NCI-H1436 (cell line): ENCODE measurements at places on chromosomes 5 and 9.

- DNase-seq: no peak
Observed at GRCh38 chr9:2281803-2282185, 266.6 kb downstream of the SMARCA2 start.

DNA sequence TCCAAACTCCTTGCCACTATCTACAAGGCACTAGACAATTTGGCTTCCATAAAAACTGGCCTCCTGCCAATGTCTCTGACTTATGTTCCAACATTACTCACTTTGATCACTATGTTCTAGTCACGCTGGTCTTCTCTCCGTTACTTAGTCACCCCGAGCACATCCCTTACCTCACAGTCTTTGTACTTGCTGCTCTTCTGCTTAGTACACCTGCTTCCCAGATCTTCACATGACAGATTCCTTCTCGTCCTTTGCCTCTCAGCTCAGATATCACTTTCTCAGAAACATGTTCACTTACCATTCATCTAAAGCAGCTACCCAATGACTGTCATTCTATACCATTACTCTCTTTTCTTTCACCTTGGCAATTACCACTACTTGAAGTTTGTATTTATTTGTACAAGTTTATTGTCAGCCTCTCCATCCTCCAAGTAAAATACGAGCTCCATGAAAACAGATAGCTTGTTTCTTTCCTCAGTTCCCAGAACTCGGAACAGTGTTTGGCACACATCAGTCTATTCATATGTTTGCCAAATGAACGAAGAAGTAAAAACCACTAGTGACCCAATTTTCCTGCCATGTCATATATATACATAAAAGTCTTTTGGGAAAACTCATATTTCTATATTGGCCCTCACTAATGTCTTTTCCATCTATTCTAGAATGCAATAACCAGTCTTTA is 5.9 kb upstream of the SLC22A5 start:
- no peak for DNase-seq

GRCh38 chr5:102090770-102091169 is 205.3 kb downstream of the SLCO4C1 start:
- DNase-seq: peak; percentile 60

- no peak for DNase-seq
Observed at GRCh38 chr9:8651846-8652215, 852.3 kb upstream of the DMAC1 start.

DNA sequence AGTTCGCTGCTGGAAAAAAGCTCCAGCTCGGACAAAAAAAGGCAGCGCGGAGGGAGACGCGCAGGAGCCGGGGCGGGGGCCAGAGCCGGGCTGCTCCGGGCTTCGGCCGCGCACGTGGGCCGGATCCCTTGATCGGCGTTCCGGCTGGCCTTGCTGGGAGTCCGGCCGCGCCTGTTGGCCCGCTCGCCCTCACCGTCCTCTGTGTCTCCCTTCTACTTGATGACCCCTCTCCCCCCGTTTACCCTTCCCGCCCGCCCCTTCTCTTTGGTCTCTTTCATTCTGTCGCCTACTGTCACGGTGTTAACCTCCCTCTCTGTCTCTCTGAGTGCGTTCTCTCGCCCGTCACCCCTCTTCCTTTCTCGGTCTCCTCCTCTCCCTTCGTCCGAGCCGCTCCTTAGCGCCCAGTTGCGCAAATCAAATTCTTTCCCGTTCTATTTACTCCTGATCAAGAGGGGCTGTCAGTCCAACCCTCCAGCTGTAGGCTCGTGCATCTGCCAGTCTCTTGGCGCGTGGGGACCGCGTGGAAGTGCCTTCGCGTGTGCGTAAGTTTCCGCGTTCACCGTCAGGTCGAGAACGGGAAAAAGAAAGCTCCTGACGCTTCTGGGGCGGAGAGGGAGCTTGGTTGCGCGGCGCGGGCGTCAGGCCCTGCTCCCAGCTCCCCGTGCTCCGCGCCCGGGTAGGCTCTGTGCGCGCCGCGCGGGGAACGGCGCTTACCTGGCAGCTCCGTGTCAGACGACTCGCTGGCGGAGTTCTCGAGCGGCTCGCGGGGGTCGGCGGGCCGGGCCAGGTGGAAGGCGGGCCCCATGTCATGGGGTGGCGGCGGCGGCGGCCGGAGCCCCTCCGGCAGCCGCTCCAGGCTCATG is 798 bp downstream of the PITX1 start:
- DNase-seq: no peak
